G401 (cell line): ENCODE measurements at places on chromosomes 7 and 10. TPM values are rescaled to one million over a fixed set of nuclear protein-coding genes. Genes with fewer than 3 reads are reported as not detected.

DNA sequence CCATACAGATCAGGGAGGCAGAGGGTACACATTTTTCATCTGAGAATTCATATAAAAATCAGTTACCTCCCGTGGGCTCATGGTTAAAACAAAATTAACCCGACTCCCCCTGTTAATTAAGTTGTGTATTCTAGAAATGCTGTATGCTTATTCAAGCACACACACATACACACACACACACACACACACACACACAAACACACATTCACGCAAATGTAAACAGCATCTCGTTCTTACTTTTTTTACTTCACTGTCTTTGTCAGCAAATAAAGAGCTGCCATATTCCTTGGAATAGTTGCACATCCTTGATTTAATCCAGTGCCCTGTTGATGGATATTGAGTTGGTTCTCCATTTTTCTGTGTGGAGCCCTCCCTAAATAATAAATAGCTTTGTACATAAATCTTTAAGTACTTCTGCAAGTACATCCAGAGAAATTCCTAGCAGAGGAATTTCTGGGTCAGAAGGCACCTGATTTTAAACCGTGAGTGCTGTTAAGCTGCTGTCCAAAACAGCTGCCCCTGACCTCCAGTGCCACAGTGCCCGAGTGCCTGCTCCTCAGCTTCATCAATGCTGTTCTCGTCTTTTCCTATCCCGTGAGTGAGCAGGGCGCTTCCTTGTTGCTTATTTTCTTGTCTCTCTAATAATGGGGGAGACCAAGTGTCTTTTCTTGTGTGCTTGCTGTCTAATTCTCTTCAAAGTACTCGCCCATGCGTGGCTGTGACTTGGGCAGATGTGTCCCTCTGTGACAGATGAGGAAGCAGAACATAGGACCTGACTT is 117.2 kb downstream of the RGS10 start:
- no peak for DNase-seq

DNA sequence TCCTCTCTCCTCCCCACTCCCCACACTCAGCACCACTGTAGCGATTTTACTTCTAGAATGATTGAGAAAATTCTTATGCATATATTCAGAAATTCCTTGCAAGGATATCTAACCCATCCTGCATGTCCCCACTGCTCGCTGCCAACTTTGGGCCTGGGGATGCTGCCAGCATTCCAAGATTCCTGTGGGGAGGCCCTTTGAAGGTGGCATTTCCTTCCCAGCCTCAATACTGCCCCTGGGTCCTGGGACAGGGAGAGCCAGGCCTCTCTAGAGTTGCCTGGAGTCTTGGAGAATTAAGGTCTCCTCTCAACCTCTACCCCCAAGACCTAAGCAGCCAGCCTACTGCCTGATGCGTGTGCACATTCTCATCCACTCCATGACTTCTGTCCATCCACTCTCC is 303.5 kb downstream of the NEBL start:
- DNase-seq, result no peak

DNA sequence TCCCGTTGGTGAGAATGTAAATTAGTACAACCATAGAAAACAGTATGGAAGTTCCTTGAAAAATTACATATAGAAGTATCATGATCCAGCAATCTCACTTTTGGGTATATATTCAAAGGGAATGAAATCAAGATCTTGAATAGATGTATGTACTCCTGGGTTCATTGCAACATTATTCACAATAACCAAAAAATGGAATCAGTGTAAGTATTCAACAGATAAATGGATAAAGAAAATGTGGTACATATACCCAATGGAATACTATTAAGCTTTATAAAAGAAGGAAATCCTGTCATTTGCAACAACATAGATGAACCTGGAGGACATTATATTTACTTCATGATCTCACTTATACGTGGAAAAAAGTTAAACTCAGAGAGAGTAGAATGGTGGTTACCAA is 86.8 kb downstream of the TRIM24 start:
- DNase-seq, result no peak

DNA sequence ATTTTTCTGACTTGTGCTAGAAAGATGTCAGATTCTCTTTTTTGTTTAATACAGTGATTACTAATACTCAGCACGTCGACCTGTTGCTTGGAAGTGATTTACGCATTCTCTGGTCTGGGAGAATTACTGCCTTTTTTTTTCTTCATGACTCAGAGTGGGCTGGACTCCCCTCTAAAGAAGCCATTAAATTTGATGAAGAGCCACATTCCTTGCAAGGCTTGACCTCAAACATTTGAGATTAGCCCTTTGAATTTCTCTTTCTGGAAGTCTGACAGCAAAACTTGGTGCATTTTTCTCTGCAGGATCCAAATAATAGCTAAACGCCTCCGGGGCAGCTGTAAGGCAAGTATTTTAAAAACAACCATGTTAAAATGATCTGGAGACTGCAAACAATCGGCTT is 171.6 kb downstream of the GALNT17 start:
- DNase-seq, result no peak

- peak; percentile 96 for DNase-seq
Measured at GRCh38 chr10:104231784-104232612, at the start of gene CFAP43. Gene CFAP43 (minus strand): TSS chr10:104232364. CDS start chr10:104232246, 118 bp downstream.

GRCh38 chr10:48493083-48493871 is 111.6 kb downstream of the ARHGAP22 start:
- DNase-seq, result peak; percentile 3

GRCh38 chr10:43174969-43175368 is 36.7 kb downstream of the CSGALNACT2 start:
- DNase-seq, result no peak

DNA sequence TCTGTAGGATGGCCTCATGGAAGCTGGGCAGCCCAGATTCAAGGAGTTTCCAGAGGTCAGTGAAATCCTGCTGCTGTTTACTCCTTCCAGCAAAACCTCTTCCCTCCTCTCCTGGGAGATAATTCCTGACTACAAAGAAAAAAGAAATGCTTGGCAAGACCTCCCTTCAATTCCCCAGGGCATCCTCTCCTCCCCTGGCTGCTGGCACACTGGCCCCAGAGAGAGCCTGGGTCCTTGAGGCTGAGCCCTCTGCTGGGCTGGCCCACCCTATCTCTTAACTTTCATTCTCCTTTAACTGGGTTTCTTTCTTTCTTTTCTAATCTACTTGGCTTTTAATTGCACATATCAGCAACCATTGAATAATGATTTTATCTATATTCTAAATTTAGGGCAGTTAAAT is 7.7 kb downstream of the DRGX start:
- DNase-seq, result no peak

DNA sequence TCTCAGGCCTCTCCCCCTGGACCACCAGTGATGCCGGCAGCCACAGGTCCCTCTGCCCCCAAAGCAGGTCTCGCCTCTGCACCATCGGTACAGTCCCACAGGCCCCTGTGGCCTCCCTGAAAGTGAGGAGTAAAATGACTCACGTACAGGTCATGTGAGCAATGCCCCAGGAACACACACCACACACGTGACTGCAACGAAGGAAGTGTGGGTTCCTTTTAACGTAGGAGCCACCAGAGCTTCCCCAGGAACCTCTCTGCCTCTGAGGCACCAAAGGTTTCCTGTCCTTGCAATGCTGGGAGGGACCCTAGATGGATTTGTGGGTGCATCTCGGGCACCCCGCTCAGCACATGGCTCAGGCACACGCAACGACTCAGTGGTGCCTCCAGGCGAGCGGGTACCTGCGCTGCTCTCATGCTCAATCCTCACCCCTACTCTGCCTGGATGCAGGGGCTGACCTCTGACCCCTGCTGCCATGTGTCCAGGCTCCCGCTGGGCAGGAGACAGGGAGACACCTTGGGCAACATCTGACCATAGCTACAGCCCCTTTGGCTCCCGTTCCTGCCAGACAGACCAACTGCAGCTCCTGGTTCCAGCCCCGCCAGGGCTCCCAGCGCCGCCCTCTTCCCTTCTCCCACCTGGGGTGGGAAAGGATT is 120.7 kb downstream of the PRKAG2 start:
- DNase-seq, result no peak

DNA sequence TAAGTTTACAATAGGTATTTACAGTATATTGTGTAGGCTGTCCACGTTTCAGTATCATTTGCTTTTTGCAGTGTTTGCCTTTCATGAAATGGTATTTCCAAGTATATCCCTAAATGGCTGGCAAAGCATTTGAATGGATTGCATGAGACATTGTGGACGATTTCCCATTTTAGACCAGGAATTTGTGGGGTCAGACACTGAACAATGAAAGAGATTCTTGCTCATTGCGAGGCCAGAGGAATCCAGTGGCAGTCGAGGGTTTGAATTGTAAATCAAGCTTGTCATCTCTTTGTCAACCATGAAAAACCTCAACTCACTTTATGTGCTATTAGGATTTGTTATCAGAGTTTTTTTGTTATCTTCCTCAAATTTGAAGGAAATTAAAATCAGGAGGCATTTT is 70.8 kb downstream of the CREB5 start:
- DNase-seq, result no peak

SFTPD gene
- total RNA-seq, result not detected in 2 replicates

SSC4D gene
- total RNA-seq, result 8.1 and 8.5 TPM in 2 replicates

DNA sequence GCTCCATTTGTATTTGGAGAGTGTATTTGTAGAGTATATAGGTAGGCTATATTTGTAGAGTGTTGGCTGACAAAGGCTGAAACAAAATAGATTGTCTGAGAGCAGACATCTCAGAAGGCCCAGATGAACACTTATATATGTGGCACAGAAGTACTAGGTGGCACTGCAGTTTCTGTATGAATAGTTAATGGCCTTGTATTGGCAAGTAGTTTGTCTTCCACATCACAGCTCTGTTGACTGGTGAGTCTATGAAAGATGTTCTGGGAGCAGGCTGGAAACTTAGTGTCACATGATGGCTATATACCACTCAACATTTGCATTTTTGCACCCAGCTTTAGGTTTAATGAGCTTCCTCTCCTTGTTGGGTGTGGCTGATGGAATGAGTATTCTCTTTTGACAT is 51.9 kb downstream of the CCNY start:
- no peak for DNase-seq

DNA sequence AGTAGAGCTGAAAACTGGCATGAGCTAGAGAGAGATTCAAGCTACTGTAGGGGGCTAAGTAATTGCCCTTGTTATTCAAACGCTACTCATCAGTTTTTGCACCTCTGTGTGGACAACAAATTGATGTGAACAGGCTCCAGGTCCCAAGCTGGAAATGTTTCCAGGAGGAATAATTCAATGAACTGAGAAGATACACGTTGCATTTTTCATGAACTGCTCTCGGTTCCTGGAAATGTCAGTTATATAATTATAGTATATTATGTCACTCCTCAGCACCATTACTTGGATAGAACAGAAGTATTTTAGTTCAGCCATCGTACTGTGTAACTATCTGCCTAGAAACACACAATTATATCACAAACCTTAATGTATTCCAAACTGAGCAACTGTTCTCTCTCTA is 65.9 kb upstream of the A1CF start:
- DNase-seq, result no peak
